ENCODE measurements at places on chromosomes 6 and 20.

DNA sequence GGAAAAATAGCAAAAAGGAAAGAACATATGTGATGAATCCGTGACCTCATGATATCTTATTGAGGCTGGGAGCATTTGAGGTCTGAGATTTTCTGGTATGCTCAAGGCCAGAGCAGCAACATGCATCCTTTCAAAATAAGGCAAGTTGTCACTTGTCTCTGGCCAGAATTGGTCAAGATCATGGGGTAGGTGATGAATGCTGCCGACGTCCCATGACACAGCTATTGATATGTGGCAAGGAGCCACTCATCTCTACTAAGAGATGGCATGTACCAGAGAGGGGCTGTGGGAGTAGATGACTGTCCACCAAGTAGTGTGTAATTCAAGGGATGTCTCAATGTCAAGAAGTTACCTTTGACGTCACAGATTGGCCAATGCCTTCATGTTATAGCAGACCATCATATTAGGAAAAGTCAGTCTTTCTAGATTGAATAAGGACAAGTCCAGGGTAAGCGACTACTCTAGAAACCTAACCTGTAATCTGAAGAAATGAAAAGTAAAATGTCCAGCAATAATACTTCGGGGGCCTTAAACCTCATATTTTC lies 527.4 kb downstream of the BMP2 start:
- no peak for DNase-seq

DNA sequence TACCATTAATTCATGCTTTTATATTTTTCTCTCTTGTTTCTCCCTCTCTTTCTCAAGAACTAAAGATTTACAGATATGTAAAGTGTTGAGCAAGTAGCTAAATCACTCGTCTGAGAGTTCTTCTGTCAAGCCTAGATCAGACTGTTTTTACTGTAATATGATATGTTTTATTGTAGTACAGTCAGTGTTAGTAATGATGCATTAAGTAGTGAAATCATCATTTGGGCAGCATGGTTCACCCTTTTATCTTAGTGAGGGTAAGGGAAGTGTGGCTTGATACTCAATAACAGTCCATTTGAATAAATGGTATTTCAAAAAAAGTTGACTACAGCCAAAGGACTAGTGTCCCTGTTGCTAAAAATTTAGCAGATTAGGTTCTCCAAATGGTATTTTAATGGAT lies 9.2 kb downstream of the CYB5R4 start:
- DNase-seq: peak; percentile 64

DNA sequence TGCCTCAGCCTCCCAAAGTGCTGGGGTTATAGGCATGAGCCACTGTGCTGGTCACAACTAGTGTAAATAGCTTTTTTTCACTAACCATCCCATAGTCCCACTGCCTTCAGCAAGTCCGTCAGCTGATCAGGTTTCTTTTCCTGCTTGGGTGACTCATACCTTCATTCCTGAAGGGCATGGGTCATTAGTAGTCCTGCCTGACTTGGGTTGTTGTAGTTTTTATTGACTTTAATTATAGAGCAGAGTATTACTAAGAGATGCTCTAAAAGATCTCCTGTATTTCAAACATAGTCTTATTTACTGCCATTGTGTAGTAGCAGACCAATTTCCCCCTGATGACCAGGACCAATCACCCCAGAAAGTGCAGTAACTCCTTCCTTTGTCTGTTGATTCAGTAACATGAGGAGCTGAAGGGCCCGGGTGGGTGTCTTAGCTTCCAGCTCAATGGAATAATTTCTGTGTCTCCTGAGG lies 25.8 kb downstream of the HLA-C start:
- peak; percentile 43 for DNase-seq

GRCh38 chr6:145241039-145241438 lies 494.3 kb downstream of the EPM2A start:
- DNase-seq: peak; percentile 18

GRCh38 chr6:170277893-170278742 lies 12.8 kb downstream of the DLL1 start:
- no peak for DNase-seq

- no peak for DNase-seq
Measured at GRCh38 chr6:96391776-96392360, 129.7 kb upstream of the UFL1 start.

- peak; percentile 53 for DNase-seq
Measured at GRCh38 chr6:132964101-132964867, 149.9 kb downstream of the RPS12 start.

DNA sequence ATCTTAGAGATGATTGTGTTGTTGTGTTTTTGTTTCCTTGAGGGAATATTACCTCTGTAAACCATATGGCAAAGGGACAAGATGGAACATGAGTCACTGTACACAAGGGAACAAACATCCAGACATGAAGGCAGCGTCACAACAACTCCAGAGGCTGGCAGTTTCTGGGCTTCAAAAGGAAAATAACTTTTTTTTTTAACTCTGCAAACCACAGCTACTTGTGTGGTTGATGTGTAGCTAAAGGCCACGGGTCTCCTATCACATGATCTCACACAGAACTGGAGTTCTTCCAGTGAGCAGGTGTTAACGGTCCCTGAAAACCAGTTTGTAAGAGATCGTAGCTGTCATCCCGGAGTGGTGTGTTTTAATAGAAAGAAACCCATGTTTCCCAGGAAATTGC lies 33.2 kb upstream of the HBS1L start:
- DNase-seq: no peak

GRCh38 chr6:18155864-18156421 lies 721 bp downstream of the KDM1B start:
- peak; percentile 37 for DNase-seq

GRCh38 chr6:156554160-156554559 lies 223.0 kb upstream of the ARID1B start:
- DNase-seq: no peak

- DNase-seq: no peak
Measured at GRCh38 chr20:33393609-33394008, 7.7 kb downstream of the CDK5RAP1 start.

DNA sequence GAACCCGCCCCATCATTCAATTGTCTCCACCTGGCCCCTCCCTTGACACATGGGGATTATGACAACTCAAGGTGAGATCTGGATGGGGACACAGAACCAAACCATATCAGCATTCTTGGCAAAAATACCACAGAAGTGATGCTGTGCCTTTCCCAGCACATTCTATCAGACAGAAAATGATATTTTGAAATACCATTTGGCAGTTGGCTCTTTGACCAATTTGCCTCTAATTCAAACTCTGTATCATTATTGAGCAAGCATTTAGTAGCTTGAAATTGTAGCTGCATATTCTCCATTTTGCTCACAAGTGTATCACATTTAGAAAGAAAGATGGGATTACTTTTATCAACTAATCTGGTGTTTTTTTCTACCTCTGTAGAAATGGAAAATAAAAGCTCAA lies 64.0 kb downstream of the PLCB1 start:
- DNase-seq: peak; percentile 19

DNA sequence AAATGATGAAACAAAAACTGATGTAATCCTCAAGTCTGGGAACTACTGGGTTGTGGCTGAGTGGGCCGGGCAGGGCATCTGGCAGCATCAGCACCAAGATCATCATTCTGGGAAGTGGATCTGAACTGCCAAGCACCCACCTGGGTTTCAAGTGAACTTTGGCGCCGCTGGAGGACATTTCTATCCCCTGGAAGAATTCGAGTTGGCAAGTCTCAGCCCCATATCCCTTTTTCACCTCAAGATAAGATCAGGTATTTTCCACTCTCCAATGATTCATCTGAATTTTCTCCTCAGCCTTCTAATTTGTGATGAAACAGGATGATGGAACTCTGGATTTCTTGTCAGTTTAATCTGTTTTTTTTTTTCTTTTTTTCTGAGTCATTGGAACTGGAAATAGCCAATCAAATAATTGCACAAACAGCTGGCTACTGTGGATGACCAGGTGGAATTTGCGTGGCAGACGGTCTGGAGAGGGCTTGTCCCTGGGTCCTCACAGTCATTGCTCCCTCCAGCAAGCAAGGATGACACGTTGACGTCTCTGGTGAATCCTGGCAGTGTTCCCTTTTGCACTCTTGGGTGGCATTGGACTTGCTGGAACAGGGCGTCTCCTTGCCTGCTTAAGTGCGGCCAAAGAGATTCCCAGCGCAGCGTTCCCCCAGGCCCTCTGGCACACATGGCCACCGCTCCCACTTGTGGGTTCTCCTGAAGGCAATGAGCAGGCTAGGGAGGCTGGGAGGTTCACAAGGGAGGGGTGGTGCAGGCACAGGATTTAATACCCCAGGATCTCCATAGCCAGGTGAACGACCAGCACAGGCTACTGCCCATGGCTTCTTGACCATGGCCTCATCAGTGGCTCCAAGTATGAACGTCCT lies 80.4 kb downstream of the DHX35 start:
- peak; percentile 27 for DNase-seq

DNA sequence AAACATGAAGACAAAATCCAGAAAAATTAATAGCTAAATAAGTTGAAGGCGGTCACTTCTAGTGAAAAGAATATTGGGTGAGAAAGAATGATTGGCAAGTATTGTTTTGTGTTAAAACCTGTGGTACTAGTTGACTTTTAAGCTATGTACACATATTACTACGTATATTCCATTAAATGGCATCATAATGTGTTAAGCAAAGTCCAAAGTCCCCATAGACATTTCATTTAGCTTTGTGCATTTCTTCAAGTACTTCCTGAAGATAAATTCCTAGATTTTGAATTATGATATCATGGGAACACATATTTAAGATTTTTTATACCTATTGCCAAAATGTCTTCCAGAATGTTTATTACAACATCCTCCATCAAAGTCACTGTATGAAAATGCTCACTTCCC lies 272.7 kb upstream of the IRAK1BP1 start:
- no peak for DNase-seq

DNA sequence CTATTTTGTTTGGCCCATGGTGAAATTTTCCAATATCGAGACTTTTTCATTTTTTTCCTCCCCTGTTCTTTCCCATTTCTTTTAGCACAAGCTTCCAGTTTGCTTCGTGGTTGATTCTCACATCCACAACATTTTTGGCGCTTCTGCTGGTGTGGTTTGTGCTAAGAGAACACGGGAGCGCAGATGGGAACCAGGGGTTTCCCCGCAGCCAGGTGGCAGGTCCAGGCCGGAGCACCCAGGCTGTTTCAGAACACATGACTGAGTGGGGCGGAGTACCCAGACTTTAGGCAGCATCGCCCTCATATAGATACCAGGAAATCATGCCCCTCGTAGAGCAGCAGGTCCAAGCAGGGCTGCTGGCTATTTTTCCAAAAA lies 58.0 kb downstream of the SYTL3 start:
- no peak for DNase-seq

GRCh38 chr6:161257793-161258457 lies 15.9 kb downstream of the AGPAT4 start:
- DNase-seq: peak; percentile 91

DNA sequence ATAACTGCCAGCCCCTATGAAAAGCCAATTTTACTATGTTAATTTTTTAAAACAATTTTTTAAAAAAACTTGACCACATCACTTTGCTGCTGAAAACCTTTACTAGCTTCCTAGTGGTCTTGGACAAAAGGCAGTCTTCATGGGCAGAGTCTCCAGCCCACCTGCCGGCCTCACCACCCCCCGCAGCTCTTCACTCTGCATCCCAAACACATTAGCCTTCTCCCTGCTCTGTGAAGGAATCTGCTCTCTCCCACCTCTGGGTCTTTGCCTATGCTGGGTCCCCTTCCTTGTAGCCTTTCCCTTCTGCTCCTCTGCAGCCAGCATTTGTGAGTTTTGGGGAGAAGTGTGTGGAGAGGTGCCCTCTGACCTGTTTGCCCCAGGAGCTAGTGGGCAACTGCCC lies 170.7 kb upstream of the MLN start:
- no peak for DNase-seq

- DNase-seq: no peak
Measured at GRCh38 chr20:42338294-42339201, 720.4 kb upstream of the CHD6 start.

- no peak for DNase-seq
Measured at GRCh38 chr20:13121840-13122515, 99.1 kb upstream of the ISM1 start.

DNA sequence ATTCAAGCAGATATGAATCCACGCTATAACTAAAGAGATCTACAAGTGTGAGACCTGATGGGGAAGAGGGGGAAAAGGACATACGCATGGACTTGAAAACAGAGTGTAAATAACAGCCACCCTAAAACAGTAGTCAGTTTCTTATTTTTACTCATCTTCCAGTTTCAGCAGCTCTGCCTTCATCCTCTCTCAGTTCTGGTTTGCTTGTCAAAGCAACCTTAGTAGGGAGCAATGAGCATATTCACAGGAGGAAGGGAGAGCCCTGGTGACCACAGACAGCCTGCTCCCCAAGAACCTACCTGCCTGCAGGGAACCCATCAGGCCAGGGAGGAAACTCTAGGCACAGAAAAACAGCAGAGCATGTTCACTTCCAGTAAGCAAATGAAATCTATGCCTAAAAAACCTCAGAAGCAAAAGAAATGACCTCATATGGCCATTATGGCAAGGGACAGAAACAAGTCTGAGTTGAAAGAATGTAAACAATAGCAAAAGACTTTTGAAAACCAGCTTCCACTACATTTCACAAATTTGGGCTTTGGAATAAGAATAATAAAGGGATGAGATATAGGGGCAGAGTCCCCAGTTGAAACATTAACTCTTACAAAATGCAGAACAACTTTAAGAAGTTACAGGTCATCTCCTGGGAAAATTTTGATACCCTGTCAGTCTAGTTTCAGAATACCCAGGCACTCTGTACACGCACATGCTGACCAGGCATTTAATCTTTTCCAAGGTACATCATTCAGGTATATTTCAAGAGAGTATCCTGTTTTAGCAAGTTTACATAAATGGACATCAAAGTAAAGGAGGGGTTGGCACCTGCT lies 120.8 kb upstream of the BCLAF1 start:
- no peak for DNase-seq

- DNase-seq: peak; percentile 94
Measured at GRCh38 chr6:30541515-30542403, 14.5 kb downstream of the GNL1 start.

DNA sequence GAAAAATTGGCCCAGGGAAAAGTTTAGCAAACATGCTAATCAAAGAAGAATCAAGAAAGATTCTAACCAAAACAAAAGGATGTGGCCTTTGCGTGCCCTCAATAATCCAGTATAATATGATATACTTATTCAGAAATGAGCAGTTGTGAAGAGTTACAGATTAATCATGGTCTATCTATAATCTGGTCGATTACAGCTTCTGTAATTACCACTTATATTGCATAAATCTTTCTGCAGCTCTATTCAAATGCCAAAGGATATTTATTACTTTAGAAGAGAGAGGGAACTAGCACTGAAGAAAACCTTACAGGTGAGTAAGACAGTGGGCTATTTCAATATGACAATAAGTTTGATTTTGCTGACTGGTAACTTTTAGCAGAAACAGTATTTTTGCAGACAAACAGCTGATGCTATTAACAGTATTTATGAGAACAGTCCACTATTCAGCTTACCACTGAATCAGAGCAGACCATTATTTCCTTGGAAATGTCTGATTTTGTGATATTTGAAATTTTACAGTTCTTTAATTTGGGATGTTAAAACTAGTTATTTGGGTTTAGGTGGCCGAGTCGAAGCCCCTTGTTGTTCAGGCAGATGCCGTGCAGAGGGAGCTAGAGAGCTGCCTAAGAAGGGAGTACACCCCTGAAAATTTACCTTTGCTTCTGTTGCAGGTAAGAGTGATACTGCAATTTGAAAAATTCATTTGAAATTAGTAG lies 92.2 kb downstream of the CEP57L1 start:
- peak; percentile 59 for DNase-seq

GRCh38 chr20:36467076-36467999 lies 74.0 kb upstream of the MYL9 start:
- peak; percentile 75 for DNase-seq
